ENCODE measurements at places on chromosomes 13 and 19.

DNA sequence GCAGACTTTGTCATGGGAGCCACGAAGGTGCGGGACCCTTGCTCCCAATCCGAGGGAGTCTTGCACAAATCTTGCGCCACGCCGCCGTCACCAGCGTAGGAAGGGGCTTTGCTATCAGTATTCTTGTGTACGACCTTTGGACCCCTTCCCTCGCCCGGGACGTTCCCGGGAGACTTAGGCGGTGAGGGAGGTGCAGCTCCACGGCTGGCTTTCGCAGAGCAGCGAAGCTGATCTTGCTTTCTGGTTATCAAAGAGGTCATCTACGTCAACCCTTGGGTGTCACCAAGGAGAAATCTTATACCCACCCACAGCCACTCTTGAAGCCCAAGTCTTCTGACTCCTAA, 583 bp downstream of the TECR start:
- DNase-seq = no peak

GRCh38 chr13:110485604-110486003, 75.9 kb downstream of the RAB20 start:
- no peak for DNase-seq

- no peak for DNase-seq
These were observed 143.2 kb downstream of the KATNAL1 start for GRCh38 chr13:30164146-30164545.

DNA sequence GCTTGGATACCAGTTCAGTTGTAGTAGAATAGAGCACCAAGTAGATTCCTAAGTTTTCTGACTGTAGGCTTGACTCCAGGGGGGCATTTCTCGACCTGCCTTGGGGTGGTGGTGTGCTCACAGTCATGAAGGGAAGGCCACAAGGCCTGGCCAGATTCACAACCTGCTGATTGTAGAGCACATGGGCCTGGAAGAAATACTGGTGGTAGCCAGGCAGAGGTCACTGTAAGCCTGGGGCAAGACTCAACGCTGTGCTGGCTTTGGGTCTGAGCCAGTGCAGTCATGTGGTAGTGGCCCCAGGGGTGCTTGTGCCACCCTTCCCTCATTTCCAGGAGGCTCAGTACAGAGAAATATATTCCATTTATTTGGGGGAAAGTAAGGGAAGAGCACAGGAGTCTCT, 832.3 kb upstream of the SLC10A2 start:
- DNase-seq = no peak

DNA sequence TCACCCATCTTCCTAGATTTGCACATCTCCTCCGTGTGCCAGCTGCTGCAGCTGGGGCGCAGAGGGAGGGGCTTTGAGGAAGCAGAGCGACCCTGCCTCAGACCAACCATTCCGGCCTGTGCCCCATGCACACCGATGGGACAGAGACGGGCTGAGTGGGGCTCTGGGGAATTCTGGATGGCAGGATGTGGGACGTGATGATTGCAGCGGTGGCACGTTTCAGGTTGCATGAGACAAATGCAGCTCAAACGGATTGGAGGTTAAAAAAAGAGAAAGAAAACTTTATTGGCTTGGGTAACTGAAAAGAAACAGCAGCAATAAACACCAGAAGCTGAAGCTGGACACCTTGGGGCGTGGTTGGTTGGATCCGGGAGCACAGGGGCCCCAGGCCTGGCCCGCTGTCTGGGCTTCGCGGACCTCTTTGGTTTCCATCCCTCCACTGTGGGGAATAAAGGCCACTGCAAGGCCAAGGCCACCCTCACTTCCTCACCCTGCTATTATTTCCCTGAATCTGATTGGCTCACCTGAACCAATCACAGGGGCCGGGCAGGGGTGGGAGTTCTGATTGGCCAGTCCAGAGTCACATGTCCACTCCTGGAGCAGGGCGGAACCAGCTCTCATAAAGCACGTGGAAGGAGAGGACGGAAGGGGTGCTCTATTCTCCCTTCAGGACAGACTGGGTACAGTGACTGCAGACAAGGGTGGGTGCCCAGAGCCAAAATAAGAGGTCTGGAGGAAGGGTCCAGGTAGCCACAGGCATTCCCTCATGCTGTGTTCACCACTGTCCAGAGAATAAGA, 6.1 kb upstream of the ZNF787 start:
- DNase-seq = no peak

DNA sequence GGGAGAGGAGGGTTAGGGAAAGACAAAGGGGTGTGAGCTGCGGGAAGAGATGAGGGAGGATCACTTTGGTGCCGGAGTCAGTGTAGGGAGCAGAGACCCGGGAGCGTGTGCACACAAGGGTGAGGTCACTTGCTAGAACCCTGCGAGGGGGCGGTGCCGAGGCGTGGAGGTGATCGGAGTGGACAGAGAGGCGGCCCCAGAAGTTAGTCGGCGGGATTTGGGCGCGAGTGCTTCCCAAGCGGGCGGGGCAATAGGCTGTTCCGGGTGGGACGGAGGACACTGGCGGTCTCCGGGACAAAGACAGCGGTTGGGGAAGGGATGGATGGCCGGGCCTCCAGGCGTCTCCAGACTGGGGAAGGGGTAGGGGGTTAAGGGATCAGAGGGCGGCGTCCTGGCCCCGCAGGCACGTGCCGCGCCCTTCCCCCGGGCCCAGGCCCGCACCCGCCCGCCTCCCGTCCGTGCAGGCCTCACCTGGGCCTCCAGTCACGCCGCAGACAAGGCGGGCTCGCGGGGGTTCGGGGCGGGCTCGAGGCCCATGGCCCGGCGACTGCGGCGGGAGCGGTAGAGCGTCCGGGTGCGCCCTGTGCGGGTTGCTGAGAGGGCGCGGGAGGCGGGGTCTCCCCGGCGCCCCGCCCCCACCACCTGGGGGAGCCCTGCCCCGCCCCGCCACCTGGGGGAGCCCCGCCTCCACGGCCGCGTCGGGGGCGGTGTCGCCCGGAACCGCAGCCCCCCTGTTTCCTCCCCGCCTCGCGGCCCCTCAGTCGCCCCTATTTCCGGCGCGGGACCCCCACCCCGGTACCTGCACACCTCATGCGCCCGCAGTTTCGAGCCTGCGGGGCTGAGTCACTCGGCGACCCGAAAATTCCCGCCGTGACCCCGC, at the start of gene LPAR2:
LPAR2 (minus strand) TSS at position 600 of the 880 bp plus-strand sequence. CDS start 945 bp downstream, outside the sequence.
- no peak for DNase-seq

- DNase-seq = no peak
These were observed 927 bp downstream of the LPAR6 start for GRCh38 chr13:48411841-48412531.

DNA sequence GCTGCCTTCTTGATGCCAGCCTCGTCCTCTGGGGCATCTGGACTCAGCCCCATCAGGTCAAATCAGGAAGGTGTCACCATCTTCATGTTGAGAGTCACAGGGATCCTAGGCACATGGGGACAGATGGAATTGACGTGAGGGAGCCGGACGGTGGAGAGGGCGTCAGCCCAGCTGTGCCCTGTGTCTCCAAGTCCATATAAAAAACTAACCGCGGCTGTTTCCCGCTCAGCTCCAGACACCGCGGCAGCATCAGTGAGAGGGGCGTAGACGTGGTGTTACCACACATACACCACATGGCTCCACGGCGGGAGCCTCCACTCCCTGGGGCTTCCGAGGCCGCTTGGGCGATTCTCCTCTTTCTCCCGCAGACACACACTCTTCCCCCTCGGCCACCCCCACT, 5.6 kb upstream of the PRR36 start:
- DNase-seq = no peak

DNA sequence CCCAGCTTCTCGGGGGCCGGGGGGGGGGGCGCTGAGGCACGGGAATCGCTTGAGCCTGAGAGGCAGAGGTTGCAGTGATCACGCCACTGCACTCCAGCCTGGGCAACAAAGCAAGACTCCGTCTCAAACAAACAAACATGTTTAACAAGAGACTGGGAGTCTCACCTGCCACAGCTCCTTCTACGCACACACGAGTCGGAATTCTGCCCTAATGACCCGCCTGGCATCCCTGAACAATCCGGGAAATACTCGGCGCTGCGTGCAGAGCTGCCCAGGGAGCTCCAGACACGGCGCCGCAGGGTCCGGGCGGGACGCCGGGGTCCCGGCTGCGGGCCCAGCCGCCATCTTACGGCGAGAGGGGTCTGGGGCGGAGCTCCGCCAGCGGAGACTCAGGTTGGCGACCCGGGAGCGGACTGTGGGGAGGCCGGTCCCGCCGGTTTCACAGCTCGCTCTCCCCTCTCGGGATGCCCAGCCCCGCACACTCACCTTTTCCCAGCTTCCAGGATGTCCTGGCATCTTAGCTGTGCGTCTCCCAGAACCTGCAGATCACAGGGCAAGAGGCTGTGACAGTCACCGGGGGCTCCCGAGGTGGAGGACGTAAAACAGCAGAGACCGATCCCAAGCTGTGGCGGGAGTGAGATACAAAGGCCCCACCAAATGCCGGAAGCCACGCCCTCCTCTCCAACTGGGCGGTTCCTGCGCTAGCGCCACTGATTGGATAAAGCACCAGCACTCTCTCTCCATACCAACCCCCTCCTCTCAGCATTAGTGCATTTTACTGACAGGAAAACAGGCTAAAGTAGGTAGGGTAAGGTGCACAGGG, 23.6 kb upstream of the ZNF724 start:
- DNase-seq = peak; percentile 69

DNA sequence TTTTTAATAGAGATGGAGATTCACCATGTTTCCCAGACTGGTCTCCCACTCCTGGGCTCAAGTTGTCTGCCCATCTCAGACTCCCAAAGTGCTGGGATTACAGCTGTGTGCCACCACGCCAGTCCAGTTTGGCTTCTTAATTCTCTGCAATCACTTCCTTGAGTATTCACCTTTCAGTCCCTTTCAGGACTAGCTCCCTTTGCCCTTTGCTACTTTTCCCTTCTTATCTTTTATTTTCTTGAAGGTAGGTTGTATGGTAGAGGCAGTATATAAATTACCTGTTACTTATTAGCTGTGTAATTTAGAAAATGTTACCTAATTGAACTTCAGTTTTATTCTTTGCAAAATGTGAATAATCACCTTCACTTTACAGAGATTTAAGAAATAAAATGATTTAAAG, 285.8 kb downstream of the FGF9 start:
- DNase-seq = no peak

DNA sequence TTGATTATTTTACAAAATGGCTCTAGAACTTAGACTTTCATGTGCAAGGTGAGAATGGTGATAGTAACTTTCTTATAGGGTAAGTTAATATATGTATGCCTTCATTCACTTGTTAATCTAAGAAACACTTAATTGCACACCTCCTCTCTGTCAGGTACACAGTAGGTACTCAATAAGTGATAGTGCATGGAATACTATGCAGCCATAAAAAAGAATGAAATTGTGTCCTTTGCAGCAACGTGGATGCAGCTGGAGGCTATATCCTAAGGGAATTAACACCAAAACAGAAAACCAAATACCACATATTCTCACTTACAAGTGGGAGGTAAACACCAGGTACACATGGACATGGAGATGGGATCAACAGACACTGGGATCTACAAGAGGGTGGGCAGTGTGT, 17.6 kb upstream of the VSTM2B start:
- no peak for DNase-seq

DNA sequence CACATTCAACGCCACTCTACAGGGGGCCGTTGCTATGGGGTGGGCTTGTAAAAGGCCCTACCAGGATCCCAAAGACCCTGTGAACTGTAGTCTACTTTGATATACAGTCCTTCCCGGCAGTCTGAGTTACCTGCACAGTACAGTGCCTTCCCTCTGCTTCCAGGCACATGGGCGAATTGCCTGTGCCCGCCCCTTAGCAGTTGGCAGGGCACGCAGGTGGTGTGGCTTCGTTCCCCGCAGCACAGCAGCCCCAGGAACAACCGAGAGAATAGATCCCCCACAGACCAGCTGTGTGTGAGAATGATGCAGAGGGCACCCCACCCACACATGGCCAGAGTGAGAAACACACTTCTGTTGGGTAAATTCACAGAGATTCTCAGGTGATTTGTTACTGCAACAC, 60.6 kb downstream of the MRPL57 start:
- no peak for DNase-seq

- DNase-seq = peak; percentile 56
These were observed 70.7 kb downstream of the EPS15L1 start for GRCh38 chr19:16400911-16401591.

DNA sequence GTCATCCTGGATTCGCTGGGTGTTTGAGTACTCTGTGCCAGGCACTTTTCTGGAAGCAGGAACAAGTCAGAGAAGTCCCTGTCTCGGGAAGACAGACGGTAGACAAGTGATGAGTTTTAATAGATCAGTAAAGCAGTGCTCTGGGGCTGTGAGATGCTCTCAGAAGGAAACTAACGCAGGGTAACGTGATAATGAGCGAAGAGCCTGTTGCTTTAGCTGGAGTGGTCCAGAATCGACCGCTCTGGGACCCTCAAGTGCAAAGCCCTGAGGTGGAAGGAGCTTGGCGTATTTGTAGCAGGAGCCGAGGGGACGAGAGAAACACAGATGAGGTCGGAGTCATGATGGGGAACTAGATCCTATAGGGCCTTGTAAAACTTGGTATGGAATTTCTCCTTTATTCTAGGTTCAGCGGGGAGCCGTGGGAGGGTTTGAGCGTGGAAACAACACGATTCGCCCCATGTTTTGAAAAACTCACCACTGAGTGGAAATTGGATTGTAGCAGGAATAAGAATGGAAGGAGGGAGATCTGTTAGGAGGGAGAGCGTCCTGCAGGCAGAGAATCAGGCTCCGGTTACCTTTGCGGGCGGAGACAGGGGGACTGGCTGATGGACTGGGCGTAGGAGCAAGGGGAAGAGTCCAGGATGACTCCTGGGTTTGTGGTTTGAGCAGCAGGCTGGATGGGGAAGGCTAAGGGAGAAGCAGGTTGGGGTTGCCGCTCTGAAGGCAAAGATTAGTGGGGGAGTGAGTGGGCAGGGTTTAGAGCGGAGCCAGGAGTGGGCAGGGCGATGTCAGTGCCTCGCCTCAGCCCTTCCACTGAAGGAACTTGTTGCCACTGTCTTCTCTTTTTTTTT, 763 bp downstream of the POLD1 start:
- DNase-seq = no peak

DNA sequence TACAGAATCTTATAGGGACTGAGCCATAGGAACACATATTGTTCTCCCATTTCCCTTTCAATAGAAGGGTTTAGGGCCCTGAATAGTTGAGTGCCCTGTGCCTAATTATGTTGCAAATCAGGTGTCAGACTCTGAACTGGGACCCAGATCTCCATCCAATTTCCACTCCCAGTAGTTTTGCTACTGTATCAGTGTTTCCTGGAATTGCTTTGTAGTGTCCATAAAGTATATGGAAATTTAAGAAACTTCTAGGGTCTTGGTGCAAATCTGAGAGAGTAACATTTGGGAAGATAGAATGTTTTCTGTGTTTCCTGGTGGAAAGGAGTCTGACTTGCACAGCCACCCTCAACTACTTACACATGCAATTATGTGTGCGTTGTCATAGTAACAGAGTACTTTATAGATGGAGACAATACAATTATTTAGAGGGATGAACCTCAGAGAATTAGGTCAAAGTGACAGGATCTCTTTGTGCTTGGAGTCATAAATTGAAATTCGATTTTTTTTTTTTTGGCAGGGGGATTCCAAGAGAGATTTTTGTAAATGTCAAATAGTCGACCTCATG, 646 bp upstream of the SLC10A2 start:
- no peak for DNase-seq

DNA sequence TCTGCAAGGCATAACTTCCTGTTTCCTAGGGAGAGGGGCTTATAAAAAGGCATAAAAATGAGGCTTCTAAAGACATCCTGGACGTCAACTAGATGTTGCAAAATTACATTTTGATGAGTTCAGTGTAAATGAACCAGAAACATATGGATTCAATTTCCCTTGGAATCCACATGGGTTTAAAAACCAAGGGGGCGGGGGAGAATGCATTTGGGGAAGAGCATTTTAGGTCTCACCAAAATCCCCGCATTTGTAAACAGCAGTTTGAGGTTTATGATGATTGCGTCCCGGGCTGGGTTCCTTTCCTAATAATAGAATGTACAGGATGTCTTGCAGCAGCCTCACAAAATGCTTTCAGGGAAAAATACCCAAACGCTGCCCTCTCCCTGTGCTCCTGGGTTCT, 407.8 kb downstream of the ZNF536 start:
- DNase-seq = no peak

All from substantia nigra (tissue), 51 donors.